Stimulated activated CD4-positive, alpha-beta T cell treated with anti-CD3 and anti-CD28 coated beads, Interleukin-4, amount 100 ng/mL, for 4 hours (primary cell): ENCODE measurements at places on chromosomes 3 and 15.

GRCh38 chr3:155548195-155548594 lies 196.7 kb downstream of the PLCH1 start:
- DNase-seq, result no peak

GRCh38 chr3:118811236-118811732 lies 223.4 kb downstream of the IGSF11 start:
- DNase-seq, result no peak

GRCh38 chr3:155609586-155609985 lies 135.3 kb downstream of the PLCH1 start:
- DNase-seq, result no peak

DNA sequence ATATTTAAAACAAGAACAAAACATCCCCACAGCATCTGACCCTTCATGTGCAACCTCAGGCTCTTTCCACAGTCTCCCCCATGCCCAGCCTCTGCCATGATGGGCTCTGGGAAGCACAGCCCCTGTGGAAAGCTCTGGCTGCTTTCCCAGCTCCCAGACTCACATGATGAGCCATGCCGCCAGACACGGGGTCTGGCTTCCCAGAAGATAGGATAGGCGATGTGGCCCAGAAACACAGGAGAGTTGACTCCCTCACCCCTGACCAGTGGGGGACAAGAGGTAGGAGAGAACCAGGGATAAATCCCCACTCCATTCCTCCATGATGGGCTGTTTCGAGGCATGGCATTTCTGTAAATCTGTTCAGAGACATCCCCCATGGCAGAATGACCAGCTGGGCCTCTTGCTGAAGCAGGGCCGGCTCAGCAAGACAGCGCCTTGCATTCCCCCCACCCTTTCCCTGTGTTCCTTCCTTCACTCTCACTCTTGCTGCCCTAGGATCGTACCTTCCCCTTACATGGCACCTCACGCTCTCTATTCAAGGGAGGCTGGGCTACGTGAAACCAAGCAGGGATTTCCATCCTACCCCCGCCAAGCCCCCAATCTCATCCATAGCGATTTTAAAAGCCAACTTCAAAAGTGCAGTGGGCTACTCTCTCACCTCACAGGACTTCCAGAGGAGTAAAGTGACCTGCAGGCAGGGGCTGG lies 192.4 kb downstream of the ABHD5 start:
- DNase-seq, result no peak

- DNase-seq, result no peak
Observed at GRCh38 chr15:63880744-63881143, 47.0 kb upstream of the HERC1 start.

- no peak for DNase-seq
Observed at GRCh38 chr3:152302521-152303021, 33.8 kb downstream of the MBNL1 start.

GRCh38 chr3:124322309-124322880 lies 330.5 kb upstream of the ROPN1 start:
- no peak for DNase-seq

GRCh38 chr15:80887148-80887547 lies 102.5 kb downstream of the MESD start:
- no peak for DNase-seq
